ENCODE measurements at places on chromosomes 7 and 10.

- DNase-seq: no peak
Measured at GRCh38 chr7:155665079-155665956, 20.9 kb downstream of the RBM33 start.

DNA sequence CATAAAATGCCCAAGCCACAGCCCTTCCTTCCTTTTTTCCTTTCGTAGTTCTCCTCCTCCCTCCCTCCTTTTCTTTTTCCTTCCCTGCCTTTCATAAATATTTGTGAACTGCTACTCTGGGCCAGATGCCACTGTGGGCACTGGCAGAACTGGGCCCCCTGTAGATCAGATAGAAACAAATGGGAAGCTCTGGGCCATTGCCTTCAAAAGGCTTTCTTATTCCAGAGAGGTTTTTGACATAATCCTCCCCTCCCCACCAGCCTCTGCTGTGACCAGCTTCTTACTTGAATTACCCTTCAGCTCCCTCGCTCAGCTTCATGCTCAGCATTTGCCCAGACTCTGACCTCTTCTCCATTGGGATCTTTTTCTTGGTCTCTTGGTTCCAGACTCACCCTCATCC is 886.8 kb downstream of the LRMDA start:
- no peak for DNase-seq

DNA sequence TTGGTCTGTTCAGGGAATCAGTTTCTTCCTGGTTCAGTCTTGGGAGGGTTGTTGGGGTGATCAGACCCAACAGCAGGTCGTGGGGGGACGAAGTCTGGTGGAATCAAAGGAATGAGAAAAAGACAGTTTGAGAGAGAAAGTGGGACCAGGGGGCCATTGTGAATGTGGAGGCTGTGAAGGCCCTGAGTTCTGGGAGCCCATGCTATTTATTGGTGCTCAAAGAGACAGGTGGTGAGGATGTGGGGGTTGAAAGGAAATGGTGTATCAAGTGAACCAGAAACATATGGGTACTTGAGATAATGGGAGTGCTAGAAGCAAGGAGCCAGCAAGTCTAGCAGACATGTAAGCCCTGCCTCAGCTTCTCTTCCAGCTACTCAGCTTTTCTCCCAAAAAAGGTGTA is 84.1 kb downstream of the CCSER2 start:
- DNase-seq: no peak

GRCh38 chr7:157499835-157500153 is 163.0 kb downstream of the DNAJB6 start:
- DNase-seq: no peak

GRCh38 chr7:150388306-150388705 is 9.2 kb downstream of the ZNF775 start:
- DNase-seq: no peak

DNA sequence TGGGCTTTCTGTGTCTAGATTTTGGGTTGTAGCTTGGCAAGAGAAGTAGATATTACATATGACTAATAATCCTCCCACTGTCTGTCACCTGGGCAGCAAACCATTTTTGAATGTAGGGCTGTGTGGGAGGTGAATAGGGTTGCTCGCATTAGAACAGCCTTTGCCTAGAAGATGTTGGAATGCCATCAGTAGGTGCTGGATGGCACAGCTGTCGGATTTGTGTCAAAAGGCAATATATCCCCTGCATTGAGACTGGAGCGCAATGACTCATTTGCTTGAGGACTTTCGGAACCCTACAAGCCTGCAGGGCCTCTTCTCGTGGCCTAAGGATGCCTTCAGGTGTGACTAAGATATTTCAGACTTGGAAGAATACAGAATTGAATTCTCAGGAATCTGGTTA is 323.8 kb downstream of the GPR158 start:
- no peak for DNase-seq

DNA sequence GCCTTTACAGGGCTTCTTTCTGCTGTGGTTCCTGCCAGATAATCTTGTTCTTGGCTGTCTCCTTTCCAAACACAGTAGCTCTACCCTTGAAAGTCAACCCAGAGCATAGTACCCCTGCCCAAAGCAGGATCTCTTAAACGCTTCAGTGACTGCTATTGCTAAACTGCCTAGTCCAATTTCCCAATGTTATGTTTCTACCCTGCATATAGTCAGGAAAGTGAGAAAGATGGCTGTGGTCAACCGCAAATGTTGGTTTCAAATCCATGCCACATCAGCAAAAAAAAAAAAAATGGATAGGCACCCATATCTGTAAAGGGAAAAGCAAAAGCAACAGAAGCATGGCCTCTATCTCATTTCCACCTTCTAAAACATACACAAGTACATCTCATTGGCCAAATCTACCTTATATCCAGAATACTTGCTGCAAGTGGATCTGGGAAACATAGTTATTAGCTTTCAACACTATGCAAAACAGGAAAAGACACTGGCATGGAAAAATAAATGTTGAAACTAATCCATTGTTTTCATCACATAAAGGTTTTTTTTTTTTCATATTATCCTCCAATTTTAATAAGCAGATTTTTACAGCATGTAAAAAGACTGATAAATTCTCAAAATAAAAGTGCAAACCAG is 59.8 kb downstream of the DNAJC1 start:
- DNase-seq: no peak

GRCh38 chr7:106216923-106217542 is 67.8 kb downstream of the NAMPT start:
- DNase-seq: no peak

GRCh38 chr10:117462816-117463544 is 79.6 kb upstream of the EMX2 start:
- DNase-seq: no peak

DNA sequence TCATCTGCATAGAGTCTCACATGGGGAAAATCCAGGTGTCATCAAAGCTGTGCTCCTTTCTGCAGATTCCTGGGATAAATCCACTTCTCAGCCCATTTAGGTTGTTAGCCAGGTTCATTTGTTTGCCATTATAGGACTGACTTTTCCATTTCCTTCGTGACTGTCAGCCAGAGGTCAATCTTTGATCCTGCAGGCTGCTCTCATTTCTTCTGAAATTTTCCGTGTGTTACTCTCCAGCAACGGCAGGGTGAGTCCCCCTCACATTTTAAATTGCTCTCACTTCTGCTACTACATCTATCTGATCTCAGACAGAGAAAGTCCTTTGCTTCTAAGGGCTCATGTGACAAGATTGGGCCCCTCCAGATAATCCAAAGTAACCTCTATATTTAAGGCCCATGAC is 150.7 kb upstream of the BET1 start:
- no peak for DNase-seq

DNA sequence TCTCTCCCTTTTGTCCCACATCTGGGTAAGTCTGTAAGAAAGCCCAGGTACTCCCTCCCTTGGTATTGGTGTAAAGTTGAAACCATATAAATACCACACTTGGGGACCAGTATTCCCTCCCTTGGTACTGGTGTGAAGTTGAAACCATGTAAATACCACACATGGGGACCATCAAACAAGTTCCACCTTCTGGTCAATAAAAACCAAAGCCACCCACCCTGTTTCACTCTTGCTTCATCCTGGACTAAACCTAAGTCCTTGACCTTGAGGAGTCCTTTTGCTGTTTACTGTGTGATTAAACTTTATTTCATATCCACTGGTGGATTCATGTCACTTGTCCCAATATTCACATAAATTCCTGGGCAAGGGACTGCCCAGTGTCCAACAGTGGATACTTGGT is 8.4 kb downstream of the P4HA1 start:
- DNase-seq: no peak

DNA sequence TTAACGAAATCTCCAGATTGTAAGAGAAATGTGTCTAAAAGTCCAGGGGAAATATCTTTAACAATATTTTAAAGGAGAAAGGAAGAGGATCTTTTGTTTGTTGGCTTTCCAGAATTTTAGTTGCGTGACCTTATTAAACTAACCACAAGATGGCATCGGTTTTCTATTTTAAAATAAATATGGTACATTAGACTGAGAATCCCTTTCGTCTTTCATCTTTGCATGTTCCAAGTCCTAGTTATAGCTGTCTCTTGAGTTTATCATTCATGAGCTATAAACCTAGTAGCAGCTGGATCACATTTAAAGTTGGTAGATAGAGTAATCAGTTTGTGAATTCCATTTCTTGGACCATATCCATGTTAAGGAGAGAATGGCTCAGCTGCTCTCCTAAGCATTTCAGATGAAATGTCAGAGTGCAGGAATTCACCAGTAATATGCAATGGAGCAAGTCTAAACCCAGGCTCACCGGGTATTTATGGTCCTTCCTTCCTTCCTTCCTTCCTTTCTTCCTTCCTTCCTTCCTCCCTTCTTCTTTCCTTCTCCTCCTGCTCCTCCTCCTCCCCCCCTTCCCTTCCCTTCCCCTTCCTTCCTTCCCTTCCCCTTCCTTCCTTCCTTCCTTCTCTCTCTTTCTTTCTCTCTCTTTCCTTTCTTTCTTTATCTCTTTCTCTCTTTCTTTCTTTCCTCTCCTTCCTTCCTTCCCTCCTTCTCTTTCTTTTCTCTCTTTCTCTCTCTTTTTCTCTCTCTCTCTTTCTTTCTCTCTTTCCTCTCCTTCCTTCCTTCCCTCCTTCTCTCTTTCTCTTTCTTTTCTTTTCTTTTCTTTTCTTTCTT is 57.8 kb upstream of the RAB18 start:
- DNase-seq: no peak

- DNase-seq: no peak
Measured at GRCh38 chr7:27243340-27244163, 950 bp downstream of the EVX1 start.

- no peak for DNase-seq
Measured at GRCh38 chr7:2823130-2823529, 21.0 kb downstream of the GNA12 start.

- no peak for DNase-seq
Measured at GRCh38 chr10:122307669-122308416, 36.7 kb downstream of the BTBD16 start.

GRCh38 chr7:90222390-90222789 is 10.8 kb downstream of the STEAP2 start:
- DNase-seq: no peak

DNA sequence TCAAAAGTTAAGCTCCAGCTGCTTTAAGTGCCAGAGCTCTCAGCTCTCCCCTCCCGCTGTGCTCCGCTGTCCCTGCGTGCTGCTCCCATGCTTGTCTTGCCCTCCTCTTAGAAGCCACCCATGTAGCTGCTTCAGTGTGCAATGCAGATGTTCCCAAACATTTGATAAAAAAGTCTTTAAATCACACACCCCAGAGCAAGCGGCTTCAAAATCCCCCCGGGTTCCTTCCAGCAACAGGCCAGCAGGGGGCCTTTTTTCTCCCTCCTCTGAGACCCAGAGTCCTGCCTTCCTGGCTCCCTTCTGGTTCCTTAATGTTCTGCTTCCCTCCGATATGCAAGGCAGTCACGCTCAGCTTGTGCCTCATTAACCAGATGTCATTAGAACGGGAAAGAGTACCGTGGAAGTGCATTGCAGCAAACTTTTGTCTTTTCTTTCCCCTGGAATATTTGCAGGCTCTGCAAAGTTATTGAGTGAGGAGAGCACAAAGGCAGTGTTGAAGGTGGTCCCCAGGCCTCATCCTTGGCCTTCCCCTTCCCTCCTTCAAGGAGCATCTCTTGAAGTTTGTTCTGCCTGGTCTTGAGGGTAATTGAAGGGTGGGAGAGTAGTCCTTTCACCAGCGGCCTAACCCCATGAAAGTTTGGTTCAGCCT is 25.5 kb downstream of the LDB3 start:
- DNase-seq: no peak

DNA sequence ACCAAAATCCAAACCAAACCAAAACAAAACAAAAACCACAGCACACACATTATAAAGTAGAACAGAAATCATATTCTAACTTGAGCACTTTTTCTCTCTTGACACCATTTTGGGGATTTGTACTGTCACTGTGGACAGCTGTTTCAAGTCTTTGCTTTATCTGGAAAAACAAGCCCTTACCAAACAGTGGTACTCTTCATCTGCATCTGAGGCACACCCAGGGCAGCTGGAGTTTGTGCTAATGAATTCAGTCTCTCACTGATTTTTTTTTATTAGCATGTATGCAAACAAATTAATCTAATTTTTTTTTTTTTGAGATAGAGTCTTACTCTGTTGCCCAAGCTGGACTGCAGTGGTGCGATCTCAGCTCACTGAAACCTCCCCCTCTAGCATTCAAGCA is 171.4 kb downstream of the RAPGEF5 start:
- DNase-seq: no peak

- DNase-seq: no peak
Measured at GRCh38 chr10:113362645-113363091, 190.2 kb upstream of the HABP2 start.

DNA sequence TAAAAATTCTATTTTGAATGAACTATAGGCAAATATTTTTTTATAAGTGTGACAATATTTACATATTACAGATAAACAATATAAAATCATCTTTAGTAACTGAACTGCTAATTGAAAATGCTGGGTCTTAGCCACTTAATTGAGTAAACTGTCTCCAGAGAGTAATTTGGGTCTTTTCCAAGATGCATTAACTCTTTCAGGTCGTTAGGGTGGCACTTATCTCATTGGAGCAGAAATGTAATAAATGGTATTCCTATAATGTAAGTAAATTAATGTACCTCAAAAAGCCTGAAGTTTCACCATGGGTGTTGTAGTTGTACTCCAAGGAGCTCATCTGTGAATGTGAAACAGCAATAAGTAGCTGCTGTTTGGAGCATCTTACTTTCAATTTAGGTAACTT is 208.5 kb downstream of the EXOC4 start:
- no peak for DNase-seq

DNA sequence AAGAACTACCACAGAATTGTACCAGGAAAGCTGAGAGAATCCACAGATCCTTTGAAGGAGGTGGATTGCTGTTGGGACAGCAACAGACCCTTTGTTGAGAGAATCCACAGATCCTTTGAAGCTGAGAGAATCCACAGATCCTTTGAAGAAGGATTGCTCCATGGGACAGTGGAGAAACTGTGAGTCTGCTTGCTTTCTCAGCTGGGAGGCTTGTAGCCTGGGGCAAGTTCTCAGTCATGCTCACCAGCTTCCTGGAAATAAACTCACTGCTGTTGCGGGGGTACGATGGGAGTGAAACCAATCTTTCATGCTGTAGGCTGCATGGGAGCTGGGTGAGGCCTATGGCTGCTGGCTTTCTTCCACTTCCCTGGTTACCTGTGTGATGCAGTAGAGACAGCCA is 106.3 kb downstream of the C7orf25 start:
- no peak for DNase-seq

GRCh38 chr10:978826-979421 is 9.3 kb upstream of the GTPBP4 start:
- DNase-seq: no peak

DNA sequence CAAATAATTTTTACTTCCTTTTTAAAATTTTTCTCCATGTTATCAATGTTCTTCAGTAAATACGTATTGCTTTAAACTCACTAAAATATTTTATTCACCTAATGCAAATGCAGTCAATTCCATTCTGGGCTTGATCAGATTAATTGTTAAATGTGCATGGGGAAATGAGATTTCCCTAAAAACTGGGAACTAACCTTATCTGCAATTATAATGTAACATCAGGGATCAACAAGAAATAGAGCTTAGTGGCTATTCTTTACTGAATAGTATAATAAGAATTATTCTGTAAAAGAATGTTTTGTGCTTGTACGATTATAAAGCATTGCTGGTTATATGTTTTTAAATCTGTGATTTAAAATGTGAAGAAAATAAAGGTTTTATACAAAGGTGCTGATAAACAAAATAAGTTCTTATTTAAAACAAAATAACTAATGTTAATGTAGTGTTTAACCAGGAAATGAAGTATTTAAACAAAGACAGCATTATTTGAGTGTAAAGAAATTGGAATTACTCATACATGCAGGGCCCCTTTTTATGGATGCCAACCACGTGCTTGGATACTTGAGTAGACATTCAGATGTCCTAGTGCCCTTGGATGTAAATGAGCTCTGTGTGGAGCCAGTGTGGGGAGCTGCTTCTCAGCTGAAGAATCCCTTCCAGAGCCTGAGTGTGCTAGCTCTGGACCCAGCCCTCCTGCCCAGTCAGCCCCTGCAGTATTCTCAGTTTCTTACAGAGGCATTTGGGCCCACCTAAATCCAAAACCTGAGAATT is 84.2 kb downstream of the REEP3 start:
- DNase-seq: no peak
